ENCODE measurements at places on chromosomes 16 and 17. TPM values are rescaled to one million over a fixed set of nuclear protein-coding genes. Genes with fewer than 3 reads are reported as not detected.

DNA sequence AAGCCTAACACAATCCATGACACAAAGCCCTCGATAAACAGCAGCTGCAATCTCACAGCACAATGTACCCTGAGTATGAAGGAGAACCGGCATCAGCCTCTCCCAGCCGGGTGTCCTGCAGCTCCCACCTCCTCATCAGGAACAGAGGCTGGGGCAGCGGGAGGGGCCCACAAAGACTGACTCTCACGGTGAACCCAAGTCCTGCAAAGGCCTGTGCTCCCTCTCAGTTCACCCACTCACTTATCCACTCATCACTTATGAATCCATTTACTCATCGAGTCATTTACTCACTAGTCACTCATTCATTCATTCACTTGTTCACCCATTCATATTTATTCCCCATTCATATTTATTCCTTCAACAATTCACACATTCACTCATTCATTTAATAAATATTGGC, 11.6 kb downstream of the ZNF423 start:
- no peak for DNase-seq

DNA sequence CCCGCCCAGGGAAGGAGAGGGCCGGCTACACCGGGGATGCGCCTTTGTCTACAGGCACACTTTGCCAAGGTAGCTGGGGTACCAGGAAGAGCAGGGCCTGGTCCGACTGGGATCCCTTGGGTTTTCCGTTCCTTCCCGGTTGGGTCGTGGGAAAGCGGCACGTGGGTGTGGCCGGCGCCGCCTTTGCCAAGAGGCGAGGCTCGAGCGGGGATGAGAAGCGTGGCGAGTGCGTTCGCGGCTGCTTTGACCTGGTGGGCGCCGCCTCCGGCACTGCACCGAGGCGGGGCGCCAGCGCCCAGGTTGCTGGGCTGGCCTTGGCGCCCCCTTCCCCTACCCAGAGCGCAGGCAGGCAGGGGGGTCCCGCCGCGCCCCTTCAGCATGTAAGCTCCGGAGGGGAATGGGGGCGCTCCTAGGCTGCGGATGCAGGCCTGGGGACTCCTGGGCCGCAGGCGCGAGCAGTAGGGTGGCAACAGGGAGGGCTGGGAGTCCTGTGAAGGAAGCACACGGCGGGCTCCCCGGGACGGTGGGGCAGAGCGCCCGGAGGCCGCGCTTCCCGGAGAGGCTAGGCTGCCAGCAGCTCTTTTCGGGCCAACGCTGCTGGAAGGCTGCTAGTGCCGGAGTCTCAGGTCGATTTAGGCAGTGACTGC, 2.0 kb downstream of the HAS3 start:
- DNase-seq: peak; percentile 41

DNA sequence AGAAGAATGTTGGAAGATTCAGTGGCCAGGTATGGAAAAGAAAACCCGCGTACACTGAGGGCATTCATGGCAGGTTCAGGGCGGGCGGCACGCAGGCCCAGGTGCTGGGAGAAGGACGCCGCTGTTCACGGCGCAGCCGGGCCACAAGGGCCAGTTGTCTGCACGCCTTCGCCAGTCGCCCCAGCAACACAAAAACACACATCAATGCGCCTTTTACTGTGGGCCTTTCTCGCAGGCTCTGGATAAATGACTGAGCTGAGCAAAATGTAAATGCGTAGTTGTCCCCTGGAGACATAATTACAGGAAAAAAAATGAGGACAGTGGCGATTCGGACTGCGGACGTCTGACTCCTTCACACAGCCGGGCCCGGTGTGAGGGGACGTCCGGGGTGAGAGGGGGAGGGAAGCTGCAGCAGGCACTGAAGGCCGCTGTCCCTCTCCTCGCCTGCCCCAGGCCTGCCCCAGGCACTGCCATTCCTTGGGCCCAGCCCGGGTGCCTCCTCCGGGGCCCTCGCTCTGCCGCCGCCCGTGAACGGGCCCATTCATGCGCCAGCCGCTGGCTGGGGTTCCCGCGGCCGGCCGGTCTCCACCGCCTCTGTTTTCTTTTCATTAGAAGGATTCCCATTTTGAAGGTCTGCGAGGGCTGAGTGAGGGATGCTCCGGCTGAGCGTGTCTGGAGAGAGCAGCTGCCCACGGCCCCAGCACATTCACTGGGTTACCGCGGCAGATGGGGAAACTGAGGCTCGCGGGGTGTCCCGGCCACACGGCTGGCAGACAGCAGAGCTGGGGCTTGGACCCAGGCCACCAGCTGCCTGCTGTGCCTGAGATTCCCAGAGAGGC, 6.5 kb upstream of the ZNF469 start:
- peak; percentile 77 for DNase-seq

- DNase-seq: no peak
These were observed 76.9 kb upstream of the DYNLRB2 start for GRCh38 chr16:80463751-80464495.

The RND2 gene
- total RNA-seq: 2.0 TPM

GRCh38 chr16:84068783-84069462, 26.3 kb upstream of the SLC38A8 start:
- DNase-seq: no peak

The LRRC46 gene
- 0.49 TPM for total RNA-seq

GRCh38 chr17:48504953-48505352, 25.9 kb downstream of the HOXB1 start:
- DNase-seq: no peak

DNA sequence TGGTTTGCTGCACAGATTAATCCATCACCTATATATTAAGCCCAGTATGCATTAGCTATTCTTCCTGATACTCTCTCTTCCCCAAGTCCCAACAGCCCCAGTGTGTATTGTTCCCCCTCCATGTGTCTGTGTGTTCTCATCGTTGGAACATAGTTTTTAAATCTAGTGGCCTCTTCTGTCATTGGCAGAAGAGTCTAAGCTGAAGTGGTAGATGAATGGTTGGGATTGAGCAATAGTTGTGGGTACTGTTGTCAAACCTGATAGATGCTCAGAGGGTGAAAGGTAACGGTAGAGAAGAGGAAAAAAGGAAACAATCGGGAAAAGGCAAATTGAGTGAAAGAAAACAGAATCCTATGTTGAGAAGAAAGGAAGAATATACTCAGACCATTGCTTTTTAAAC, 29.9 kb downstream of the MAP3K3 start:
- DNase-seq: no peak

DNA sequence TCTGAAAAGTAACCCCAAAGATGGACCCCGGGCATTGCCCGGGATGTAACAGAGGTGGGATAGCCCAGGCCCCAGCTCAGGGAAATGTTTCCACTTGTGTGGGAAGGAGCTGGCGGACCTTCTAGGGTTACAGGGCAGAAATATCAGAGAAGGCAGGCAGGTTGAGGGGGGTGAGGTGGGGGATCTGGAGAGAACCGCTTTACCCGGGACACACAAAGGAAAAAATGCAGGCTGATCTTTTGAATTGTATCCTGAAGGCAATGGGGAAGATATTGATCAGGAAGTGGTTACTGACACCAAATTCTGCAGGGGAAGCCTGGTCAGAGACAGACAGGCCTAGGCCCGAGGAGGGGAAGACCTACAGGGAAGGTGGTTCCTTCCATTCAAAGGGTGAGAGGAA, 3.5 kb downstream of the SLC47A1 start:
- no peak for DNase-seq

The ZACN gene
- not detected for total RNA-seq

The MYH11 gene
- total RNA-seq: 76.2 TPM

- DNase-seq: no peak
These were observed 266.9 kb upstream of the DYNLRB2 start for GRCh38 chr16:80273635-80274538.

The CCL2 gene
- 49.3 TPM for total RNA-seq

The MT1E gene
- 129 TPM for total RNA-seq

The ARHGDIG gene
- total RNA-seq: 0.91 TPM

GRCh38 chr17:18217412-18218015, 7.9 kb upstream of the LLGL1 start:
- no peak for DNase-seq

DNA sequence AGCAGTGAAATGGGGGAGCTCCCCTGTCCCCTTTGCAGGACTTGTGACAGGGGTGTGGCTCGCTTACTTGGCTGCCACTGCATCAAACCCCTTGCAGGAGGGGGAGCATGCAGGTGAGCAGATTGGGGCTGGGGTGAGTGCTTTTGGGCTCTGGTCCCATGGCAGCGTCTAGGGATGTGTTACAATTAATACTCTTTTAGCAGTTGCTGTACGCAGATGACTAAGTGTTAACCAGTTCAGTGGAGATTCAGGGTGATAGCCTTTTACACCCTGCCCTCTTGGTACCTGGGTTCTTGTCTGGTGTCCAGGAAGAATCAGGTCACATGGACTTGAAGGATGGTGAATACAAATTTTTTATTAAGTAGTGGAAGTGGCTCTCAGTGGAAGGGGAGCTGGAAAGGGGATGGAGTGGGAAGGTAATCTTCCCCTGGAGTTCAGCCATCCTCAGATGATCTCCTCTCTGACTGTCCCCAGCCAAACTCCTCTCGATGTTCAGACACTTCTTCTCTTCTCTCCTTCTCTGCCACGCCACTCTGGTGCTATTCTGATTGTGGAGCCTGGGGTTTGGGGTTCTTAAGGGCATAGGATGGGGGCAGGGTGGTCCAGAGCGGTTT, 100.1 kb downstream of the MARF1 start:
- DNase-seq: no peak

DNA sequence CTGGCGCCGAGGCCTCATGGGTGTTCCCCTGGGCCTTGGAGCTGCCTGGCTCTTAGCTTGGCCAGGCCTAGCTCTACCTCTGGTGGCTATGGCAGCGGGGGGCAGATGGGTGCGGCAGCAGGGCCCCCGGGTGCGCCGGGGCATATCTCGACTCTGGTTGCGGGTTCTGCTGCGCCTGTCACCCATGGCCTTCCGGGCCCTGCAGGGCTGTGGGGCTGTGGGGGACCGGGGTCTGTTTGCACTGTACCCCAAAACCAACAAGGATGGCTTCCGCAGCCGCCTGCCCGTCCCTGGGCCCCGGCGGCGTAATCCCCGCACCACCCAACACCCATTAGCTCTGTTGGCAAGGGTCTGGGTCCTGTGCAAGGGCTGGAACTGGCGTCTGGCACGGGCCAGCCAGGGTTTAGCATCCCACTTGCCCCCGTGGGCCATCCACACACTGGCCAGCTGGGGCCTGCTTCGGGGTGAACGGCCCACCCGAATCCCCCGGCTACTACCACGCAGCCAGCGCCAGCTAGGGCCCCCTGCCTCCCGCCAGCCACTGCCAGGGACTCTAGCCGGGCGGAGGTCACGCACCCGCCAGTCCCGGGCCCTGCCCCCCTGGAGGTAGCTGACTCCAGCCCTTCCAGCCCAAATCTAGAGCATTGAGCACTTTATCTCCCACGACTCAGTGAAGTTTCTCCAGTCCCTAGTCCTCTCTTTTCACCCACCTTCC, 7.9 kb downstream of the HIRIP3 start:
- no peak for DNase-seq

- peak; percentile 89 for DNase-seq
These were observed 571 bp downstream of the TIMP2 start for GRCh38 chr17:78924481-78925151.

GRCh38 chr17:20095336-20096080, 86.3 kb downstream of the SPECC1 start:
- no peak for DNase-seq

The IRX6 gene
- 10.3 TPM for total RNA-seq

DNA sequence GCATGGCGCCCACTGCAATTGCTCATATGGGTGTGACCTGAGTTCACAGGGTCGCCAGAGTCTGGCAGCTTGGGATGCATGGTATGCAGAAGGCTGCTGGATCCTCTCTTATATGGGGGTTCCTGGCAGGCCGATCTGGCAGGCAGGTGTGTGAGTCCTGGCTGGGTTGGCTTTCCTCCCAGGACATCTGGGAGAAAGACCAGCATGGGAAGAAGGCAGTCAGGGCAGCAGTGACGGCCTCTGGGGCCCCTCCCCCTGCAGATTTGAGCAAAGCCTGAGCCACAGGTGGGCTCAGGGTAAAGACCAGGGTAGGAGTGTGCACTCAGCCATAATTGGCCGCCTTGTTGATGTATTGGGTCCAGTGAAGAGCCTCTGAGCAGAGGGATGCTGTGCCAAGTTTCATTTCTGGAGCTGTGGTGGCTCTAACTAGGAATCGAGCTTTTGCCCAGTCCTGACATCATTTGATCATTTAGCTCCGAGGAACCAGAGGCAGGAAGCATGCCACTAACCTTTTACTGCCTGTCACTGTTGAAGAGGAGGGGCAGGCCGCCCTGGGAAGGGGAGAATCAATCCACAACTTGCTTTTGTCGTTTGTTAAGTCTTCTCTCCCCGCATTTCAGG, 174.3 kb downstream of the CCDC182 start:
- no peak for DNase-seq

GRCh38 chr17:78049609-78050008, 78.9 kb downstream of the TMC6 start:
- DNase-seq: no peak

GRCh38 chr17:74368341-74369081, 1.2 kb downstream of the GPR142 start:
- DNase-seq: peak; percentile 77
